ENCODE measurements at places on chromosomes 11 and 22.

DNA sequence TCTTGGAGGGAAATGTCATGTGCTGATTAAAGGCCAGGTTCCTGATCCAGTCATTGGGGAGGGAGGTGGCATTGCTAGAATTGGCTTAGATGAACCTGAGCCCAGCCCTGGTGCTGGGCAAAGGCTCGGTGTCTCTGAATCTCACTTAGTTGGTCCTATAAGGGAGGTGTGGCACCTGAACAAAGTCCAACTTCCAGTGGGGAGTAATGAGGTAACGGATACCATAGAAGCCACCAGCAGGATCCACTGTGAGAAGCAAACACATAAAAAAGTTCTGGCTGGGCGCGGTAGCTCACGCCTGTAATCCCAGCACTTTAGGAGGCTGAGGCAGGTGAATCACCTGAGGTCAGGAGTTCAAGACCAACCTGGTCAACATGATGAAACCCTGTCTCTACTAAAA is 26.6 kb downstream of the PRDM11 start:
- no peak for DNase-seq

GRCh38 chr22:24878969-24879368 is 67.5 kb downstream of the LHFPL7 start:
- no peak for DNase-seq

DNA sequence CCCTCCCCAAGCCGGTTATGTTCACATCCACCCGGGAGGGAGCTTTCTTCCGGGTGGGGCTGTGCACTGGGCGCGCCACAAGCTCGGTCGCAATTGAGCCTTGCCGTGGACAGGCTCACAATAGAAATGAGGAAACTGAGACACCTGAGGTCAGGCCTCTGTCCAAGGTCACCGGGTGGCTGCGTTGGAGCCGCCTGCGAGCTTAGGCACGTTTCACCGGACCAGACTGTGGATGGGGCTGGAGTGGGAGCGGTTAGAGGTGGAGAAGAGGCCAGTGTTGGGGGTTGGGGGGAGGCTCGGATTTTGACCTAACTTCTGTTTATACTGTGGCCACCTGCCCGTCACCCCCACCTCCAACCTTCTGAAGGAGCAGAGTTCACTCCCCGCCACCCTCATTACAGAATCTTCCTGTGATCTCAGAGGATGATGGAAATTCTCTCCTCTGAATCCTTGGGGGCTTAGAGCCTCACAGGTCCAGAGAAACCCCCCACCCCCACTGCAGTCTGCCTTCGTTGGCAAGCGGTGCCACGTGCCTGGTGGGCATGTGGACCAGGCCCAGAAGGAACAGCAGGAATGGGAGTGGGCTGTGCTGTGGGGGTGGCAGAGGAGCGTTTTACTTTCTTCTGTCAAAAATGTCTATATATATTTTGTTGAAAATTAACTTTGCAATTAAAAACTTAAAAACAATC is 631 bp upstream of the NPTXR start:
- no peak for DNase-seq

- DNase-seq = no peak
Measured at GRCh38 chr11:35173616-35174566, 34.9 kb downstream of the CD44 start.

DNA sequence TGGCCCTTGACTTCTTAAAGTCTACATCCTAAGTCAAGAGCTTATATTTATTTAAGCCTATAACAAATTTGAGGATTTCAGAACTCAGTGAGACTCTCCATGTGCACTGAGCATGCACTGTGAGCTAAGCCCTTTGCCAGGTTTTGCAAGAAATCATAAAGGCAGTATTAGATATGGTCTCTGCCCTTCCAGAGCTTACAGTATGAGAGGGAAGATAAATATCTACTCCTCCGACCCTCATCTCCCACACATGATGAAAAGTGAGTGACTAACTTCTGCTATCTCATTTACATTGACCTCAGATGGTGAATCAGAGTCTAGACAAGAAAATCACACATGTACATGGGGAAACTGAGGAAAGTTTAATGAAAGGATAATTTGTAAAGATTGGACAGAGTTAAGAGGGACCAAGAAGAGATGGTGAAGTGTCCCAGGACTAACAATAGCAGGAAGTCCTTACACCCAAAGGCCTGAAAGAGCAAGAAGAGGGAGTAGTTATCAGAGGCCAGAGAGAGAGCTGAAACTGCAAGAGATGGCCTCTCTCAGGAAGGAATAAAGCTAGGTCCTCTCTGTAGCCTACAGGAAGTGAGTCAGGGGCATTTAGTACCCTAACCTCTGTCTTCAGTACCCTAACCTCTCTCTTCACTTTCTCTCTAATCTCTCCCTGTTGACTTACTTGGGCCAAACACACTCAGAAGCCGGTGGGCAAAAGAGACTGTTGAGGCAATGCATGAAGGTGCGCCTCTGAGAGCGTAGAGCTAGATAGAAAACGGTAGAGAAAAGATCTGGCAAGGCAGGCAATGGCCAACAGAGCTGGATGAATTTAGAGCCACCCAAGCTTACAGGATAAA is 23.0 kb upstream of the BLID start:
- no peak for DNase-seq

DNA sequence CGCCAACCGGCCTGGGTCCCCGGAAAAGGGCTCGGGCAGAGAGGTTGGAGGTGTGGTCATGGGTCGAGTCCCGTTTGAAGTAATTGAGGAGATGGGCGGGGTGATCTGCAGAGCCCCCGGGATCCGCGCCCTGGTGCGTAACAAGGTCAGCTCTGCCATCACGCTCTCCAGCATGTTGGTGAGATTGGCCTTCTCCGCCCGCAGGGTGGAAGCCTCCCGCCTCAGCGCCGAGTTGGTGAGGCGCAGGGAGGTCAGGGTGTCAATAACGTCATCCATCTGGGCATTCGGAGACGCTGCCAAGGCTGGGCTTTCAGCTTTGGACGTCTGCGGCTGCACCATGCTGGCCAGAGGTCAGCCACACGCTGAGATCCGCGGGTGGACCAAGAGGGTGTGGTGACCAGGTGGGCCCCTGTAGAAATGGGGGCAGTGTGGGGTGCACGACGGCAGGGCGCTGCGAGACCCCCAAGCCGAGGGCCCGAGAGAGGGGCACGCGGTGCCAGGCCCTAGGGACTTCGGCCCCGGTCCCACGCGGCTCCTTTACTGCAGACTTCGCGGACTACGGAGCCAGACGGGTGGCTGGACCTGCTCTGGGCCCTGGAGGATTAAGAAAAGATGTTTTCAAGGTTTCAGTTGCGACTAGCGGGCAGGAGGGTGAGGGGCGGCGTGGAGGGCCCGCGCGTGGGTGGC is 672 bp downstream of the RTL6 start:
- no peak for DNase-seq

DNA sequence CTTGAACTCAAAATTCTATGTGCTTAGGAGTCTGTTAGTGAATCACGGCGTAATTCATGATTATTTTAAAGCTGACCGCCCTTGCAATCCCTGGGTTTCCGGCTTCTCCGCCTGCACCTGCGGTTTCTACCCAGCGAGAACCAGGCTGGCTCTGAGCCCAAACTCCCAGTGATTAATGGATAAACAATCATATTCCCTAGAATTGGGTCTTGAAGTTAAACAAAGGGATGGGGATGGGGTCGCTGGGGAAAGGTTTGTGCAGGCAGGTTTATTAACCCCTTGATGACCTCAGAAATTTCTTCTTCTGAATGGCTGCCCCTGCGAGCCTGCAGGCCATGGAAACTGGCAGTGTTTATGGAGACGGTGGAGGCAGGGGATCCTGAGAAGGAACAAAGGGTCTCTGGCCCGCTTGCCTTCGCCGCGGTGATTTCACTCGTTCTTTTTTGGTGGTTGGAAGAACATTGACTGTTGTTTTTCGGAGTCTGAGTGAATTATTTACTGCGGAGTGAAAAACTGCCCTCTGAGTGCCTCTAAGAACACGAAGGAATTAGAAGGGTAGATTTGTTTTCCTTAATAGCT is 1000.3 kb downstream of the BRD1 start:
- no peak for DNase-seq

GRCh38 chr11:34063061-34063795 is 11.7 kb downstream of the CAPRIN1 start:
- no peak for DNase-seq

DNA sequence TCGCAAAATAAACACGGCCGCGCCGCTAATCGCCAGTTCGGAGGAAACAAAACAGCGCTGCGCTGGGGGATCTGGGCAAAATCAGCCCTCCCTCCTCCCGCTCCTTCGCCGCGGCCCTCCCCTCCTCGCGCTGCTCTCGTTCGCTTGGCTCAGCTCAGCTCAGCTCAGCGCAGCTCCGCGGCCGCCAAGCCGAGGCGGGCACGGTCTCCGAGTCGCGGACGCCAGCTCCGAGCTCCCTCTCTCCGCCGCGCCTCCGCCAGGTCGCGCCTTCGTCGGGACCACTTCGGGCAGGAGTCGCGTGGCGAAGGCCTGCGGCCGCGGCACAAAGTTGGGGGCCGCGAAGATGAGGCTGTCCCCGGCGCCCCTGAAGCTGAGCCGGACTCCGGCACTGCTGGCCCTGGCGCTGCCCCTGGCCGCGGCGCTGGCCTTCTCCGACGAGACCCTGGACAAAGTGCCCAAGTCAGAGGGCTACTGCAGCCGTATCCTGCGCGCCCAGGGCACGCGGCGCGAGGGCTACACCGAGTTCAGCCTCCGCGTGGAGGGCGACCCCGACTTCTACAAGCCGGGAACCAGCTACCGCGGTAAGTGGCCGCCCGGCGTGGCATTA is at the start of gene SPON1:
TSS of gene SPON1 (plus strand) at position 162 of the 607 bp plus-strand sequence. CDS start at position 344, 182 bp downstream.
- peak; percentile 81 for DNase-seq

- no peak for DNase-seq
Measured at GRCh38 chr11:27281740-27282590, 81.0 kb downstream of the CCDC34 start.

DNA sequence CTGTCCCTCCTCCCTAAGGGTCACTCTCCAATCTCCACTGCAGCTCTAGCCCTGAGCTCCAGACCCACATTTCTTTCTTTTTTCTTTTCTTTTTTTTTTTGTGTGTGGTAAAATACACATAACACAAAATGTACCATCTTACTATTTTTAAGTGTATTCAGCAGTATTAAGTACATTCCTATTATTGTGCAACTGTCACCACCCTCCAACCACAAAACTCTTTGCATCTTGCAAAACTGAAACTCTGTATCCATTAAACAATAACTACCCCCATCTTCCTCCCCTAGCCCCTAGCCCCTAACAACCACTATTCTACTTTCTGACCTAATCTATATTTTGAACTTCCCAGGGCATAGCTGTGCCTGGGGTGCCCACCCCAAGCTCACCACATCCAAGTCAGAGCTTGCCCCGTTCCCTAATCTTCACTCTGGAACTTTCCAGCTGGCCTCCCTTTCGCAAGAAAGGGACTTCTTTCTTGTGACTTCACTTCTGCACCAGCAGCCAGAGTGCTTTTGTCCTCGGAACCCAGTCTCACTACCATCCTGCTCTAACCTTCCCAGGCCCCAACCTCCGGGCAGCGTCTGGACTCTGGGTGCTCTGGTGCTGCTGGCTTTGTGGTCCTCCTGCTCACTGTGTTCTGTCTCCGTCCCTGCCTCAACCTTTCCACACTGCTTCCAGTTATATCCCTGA is 30.7 kb downstream of the PARVG start:
- DNase-seq = no peak

DNA sequence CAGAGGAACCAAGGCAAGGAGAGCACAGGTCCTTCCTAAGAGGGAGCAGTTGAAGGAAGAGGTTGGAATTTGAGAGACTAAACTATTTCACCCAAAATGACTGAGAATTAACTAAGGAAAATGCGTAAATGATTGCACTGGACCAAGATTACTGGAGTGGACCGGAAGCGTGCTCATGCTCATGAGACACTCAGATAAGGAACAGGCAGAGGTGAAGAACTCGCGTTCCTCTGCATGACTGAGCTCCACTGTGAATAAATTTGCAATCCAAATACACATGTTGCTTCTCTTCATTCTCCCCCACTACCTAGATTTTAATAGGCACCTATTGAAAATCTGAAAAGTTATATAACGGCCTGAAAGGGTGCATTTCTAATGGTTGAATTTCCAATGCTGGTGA is 207.0 kb downstream of the KIRREL3 start:
- DNase-seq = no peak

GRCh38 chr11:116193321-116194131 is 579.3 kb downstream of the BUD13 start:
- DNase-seq = peak; percentile 26

DNA sequence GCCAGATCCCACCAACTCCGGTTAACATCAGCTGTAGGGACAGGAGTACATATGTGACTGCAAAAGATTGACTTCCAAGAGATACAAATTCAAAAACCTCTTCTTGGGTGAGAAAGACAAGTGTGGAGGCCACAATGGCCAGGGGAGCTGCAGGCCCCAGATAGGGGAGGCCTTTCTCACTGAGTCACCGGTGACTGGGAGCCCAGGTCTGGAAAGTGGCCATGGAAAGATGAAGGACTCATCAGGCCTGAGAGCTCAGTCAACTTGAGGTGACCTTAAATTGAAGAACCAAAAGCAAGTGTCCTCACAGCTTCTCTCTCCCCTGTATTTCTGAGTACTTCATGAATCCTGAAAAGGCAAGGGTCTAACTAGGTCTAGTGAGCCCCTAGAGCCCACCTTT is 90.4 kb upstream of the CLPB start:
- DNase-seq = no peak

GRCh38 chr22:31895411-31896123 is 48.8 kb upstream of the YWHAH start:
- no peak for DNase-seq

DNA sequence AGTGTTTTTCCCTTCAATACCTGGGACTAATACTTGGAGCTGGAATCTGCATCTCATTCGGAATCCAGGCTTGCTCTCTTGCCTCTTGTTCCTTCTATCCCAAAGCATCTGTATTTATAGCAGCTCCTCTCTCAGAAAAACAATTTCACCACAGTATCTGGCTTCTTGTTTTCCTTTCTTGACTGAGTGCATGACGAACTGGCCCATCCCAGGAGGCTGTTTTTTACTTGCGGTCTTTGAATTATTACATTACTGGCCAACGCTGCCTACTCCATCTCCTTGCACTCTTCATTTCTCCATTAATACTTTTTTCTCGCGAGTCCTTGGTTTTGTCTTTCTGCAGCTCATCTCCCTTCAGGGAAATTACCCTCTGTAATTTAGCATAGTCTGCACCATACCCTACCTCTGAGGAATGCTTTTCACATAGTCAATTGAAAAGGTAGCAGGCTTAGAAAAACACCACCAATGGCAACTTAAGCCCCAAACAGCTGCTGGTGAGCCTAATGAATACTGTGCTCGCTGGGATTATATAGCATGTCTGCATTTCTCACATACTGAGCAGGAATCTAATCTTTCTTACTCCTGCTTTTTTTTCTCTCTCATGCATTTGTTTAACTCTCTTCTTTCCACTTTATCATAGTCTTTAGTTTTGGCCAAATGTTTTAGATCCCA is 277.4 kb upstream of the SESN3 start:
- DNase-seq = no peak

GRCh38 chr11:78514922-78515502 is 59.7 kb downstream of the NARS2 start:
- DNase-seq = no peak

- no peak for DNase-seq
Measured at GRCh38 chr22:32097881-32098499, 54.9 kb downstream of the SLC5A1 start.

DNA sequence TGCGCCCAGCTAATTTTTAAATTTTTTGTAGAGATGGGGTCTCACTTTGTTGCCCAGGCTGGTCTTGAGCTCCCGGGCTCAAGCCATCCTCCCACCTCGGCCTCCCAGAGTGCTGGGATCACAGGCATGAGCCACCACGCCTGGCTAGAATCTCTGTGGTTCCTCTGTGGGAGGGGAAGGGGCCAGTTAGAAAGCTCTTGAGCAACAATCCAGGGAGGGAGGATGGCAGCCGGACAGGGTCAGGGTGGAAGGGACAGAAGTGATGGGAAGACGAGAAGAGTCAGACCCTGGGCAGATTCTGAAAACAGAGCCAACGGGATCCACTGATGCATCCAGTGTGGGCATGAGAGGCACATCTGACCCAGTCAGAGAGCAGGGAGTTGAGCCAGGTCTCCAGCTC is 38.9 kb upstream of the MN1 start:
- no peak for DNase-seq

- DNase-seq = no peak
Measured at GRCh38 chr11:13104619-13105236, 95.6 kb downstream of the RASSF10 start.

Measured in Ammon's horn (tissue), 1 donor.